ENCODE measurements at places on chromosomes 4 and X.
A peak's percentile ranks its signal among the peaks of the same experiment; 100 is the strongest.

GRCh38 chr4:165668694-165669093 lies 204.3 kb upstream of the TLL1 start:
- no peak for DNase-seq

DNA sequence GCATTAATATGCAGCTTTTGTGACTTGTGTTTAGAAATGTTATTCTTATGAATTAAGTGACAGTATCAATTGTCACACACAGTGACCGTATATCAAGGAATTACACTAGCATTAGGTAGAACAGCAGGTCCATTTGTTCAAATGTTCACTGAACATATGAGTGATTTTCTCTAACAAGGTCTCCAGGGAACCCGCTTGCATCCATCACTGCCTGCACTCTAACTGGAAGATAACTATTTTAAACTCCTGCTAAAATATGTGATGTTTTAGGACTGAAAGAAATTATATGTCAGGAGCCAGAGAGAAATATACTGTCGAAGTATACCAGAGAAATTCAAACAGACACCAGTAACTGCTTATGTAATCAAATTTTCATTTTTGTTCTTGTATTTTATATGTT lies 1395.7 kb downstream of the PCDH18 start:
- DNase-seq: no peak

DNA sequence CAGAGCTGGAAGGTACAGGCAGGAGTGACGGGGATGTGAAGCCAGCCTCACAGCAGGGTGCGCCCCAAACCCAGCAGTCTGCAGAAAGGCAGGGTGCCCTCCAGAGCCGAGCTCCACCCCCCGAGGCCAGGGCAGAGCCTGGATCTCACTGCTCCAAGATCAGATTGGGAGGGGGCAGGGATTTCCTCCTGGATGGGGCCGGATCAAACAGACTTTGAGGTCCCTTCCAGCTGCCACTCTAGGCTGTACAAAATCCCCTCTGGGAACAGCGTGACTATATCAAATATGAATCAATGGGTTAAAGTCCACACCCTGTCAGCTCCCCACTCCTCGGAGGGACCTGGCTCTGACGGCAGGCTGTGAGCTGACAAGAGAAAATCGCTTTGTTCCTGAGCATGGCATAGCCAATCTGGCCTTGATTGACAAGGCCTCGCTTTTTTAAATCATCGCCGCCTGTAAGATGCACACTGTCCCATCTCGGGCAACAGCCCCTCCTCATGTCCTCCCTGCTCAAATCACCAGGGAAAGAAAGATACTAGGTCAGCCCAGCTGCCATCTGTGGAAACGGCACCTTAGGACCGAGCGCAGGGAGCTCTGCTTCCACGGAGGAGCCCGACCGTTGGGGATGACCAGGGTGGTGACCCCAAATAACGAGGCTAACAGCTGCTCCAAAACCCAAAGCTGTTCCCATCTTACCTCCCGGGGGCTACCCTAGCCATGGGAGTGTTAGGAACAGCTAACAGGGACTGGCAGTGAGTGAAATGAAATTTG lies 39.9 kb downstream of the PSAPL1 start:
- DNase-seq: no peak

GRCh38 chr4:144906181-144906925 lies 191.6 kb downstream of the ANAPC10 start:
- DNase-seq: no peak

DNA sequence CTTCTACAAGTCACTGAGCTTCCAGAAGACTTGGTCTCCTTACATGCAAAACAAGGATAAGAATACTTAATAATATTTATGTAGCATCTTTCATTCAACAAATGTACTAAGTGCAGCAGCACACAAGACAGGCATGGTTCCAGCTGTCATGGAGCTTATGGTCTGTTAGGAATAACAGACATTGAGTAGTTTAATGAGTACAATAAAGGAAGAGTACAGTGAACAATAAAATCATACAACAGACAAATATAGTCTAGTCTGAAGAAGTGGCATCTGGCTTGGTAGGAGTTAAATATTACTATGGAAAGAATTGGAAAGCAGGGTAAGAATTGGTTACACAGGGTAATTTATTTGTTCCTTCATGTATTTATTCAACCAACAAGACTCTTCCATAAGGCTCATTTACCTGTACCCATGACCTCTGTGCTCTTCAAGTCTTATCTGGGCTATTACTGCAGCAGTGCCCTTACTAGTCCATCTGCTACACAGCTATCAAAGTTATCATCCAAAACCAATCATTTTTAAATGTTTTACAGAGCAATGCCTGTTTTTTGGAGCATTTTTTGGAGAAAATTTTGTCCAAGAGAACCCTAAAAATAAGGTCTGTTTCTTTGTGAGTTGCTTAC lies 101.1 kb upstream of the RPL34 start:
- DNase-seq: no peak

- DNase-seq: no peak
Measured at GRCh38 chr4:91267543-91267942, 1036.2 kb upstream of the GRID2 start.

DNA sequence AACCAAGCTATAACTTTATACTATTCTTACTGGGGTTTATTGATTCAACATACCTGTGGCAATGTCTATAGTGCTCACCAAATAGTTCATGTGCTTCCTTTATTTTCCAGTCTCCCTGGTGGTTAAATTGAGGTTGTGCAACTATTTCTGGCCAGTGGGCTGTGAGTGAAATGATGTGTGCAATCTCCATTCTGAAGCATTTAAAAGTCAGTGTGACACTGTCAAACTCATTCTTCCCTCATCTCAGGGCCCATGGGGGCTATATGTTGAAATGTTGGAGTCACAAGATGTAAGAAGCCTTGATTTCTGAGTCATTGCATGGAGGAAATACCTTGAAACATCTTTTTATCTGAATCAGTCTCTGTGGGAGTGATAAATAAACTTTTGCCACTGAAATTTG lies 414.3 kb upstream of the RPS6KA3 start:
- no peak for DNase-seq

DNA sequence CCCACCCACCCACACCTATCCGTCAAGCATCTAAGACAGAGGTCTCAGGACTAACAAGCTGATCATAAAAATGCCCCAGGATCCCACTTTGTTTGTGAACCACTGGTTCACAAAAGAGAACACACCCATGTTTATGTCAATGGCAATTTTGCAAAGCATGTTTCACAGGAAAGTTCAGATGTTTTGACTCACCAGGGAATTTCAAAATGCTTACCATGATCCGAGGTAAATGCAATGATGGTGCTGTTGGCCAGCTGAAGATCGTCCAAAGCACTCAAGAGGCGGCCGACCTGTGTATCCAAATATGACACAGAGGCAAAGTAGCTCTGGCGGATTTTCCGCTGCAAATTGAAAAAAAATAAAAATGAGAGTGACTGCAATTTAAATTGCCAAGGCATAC lies 15.0 kb downstream of the IDS start:
- no peak for DNase-seq

GRCh38 chr4:167021545-167022155 lies 212.6 kb downstream of the SPOCK3 start:
- peak; percentile 23 for DNase-seq

DNA sequence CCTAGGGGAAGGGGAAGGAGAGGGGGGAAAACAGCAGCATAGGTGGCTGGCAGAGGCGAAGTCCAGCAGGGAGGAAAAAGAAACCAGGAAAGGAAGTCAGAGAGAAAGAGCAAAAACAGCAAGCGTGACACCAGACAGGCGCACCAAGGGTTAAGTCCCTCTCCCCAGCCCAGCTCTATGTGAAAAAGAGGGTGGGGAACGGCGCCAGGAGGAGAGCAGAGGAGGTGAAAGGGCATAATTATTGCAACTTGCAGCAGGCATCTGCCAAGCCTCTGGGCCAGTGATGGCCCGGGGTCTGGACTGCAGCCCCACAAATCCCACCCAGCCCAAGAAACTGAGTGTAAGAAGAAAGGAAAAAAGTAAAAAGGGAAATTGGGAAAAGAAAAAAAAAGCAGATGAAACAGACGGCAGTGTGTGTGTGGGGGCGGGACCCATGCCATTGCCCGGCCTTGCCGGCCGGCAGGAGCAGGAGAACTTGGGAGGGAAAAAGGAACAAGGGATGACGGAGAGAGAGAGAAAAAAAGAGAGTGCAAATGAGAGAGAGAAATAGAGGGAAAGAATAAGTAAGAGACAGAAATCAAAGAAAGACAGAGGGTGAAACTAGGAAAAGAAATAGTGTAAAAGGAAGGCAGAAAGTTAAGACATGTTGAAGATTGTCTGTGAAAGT lies 14.1 kb upstream of the RHOXF2 start:
- DNase-seq: no peak

- no peak for DNase-seq
Measured at GRCh38 chrX:49308604-49309269, 5.3 kb downstream of the GAGE10 start.

GRCh38 chr4:118770741-118771187 lies 65.2 kb downstream of the SEC24D start:
- no peak for DNase-seq

GRCh38 chrX:1316527-1316926 lies 20.1 kb upstream of the IL3RA start:
- DNase-seq: no peak

- DNase-seq: no peak
Measured at GRCh38 chr4:121789960-121790829, 10.9 kb upstream of the EXOSC9 start.

DNA sequence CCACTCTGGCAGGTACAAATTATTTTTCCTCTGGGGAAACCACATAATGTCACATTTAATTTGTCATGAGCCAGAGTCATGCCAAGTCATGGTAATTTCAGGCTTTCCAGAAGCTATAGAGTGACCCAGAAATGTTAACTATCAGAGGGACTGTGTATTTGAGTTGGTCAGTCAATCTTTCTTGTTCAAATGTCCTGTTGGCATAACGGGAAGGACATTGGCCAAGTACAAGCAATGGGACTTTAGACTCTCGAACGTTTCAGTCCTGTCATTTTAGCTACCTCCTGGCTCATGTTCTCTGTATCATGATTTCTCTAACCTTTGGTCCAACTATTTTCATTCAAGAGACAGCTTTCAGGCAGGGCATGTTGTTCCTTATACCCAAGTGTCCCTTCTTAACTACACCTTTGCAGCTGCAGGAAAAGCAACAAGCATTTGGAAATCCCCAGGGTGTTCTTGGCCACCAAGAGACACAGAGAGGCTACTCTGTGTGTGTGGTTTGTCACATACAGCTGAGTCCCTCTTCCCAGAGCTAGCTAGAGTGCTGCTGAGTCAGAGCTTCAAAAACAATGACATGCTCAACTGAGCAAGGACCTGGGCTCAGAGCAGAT lies 142.6 kb downstream of the EGF start:
- no peak for DNase-seq

GRCh38 chr4:118005883-118006282 lies 28.4 kb upstream of the NDST3 start:
- DNase-seq: no peak

- no peak for DNase-seq
Measured at GRCh38 chr4:47703956-47704355, 133.9 kb downstream of the CORIN start.

DNA sequence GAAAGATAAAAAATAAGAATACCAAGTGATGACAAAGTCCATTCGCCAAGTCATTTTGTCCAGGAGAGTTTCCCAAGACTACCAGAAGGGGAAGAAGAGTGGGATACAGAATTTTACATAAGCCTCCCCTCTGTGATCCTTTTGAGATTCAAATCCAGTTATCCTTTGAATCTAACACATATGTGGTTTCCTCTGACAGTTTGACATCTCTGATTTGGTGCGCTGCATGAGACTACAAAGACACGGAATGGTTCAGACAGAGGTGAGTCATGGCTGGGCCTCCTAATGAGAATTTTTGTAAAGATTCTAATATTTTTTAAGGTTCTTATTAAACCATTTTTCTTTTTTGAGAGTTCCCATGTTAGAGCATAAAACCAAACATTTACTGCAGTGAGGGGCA lies 38.3 kb downstream of the SLC10A6 start:
- DNase-seq: no peak

GRCh38 chrX:10847333-10847732 lies 226.9 kb upstream of the MID1 start:
- DNase-seq: no peak

DNA sequence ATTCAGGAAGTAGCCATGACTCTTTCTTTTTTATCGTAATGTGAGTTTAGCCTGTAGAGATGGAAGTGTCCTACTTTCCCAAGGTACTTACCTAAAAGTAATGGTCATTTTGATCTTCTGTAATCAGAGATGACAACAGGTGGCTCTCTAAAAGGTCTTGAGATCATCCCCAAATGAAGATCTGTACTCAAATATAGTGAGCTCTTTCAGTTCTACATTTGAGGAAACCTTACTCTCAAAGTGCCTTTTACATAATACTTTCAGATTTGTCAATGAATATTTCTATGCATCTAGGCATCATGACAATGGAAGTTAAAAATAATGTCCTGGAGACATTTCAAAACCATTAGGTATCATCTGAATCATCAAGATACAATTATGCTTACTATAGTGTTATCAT lies 17.2 kb upstream of the MND1 start:
- DNase-seq: no peak

- no peak for DNase-seq
Measured at GRCh38 chr4:40525752-40526598, 103.7 kb downstream of the RBM47 start.

GRCh38 chr4:3866813-3867129 lies 100.6 kb downstream of the ADRA2C start:
- DNase-seq: no peak

DNA sequence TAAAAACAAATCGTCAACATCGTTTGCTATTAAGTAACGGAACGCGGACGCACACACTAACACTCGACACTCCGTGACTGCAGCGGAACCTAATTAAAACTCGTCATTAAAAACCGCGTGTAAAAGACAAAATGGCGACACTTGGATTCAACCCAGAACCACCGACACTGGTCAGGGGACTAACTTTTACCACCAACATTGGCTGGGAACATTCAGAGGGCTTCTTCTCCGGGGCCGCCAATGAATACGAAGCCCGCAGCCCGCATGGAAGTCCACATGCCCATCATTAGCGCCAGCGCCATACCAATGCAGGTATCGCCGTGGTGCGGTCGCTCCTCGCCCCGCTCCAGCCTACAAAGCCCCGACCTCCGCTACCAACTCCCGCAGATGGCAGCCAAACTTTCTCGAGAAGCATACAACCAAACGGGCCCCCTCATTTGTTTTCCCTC lies 498 bp downstream of the RBMX start:
- DNase-seq: peak; percentile 14

- DNase-seq: peak; percentile 16
Measured at GRCh38 chrX:53716328-53717088, 30.0 kb upstream of the HUWE1 start.
